ENCODE measurements at places on chromosomes 16 and 17.

- DNase-seq = peak; percentile 13
These were observed 43.4 kb downstream of the ZNF276 start for GRCh38 chr16:89764711-89765201.

DNA sequence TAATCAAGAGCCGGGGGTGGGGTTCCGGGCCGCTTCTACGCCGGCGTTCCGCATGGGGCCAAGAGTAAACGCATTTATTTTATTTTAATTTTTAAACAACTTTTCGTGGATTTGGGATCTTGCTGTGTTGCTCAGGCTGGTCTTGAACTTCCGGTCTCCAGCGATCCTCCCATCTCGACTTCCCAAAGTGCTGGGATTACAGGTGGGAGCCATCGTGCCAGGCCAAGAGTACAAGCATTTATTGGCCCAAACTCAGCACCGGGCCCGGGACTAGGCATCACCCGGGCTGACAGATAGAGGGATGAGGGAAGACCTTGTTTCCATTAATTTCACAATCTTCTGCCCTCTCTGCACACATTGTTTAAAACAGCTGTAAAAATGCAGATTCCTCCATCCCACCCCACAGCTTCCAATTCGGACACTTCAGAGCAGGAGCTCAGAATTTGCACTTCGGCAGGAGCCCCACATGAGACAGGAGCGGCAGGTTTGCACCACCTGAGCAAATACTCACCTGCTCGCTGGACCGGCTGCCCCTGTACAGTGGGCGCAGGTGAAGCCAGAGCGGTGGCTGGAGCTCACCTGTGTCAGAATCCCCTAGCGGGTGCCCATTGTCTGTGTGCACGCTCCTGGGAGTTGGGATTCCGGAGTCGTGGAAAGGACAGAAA, 663 bp upstream of the GINS2 start:
- no peak for DNase-seq

GRCh38 chr17:51103050-51103449, 17.6 kb downstream of the SPAG9 start:
- DNase-seq = no peak

DNA sequence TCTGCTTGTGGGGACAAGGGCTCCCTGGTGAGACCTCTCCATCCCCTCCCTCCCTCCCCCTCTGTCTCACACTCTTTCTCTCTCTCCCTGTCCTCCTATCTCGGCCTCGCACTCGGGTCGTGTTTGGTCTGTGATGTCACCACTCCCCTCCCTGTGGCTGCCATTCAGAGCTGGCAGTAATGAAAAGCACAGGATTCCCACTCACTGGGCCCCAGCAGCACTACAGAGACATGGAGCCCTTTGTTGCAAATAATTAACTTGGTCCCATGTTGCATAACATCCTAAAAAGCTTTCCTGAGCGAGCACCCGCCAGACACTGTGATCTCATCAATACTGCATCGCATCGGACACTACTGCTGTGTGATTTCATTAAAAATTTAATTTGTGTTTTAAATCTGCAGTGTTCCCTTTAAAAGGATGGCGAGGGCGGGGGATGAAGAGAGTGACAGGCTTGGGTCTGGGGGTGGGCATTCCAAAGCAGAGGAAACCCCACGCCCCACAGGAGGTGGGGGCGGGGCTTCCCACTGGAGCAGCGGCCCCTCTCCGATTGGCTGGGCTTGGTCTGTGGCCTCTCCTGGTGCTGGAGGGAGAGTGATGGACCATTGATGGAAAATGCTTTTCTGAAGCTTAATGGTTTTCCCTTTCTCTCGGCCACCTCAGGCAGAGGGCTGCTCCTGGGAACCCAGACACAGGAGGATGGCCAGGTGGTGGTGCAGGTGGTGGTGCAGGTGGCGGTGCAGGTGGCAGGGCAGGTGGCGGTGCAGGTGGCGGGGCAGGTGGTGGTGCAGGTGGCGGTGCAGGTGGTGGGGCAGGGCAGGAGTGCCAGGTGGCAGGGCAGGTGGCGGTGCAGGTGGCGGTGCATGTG, 15.3 kb upstream of the NPTX1 start:
- no peak for DNase-seq

All from RPMI7951 (cell line).